ENCODE measurements at places on chromosomes 2 and 18.

DNA sequence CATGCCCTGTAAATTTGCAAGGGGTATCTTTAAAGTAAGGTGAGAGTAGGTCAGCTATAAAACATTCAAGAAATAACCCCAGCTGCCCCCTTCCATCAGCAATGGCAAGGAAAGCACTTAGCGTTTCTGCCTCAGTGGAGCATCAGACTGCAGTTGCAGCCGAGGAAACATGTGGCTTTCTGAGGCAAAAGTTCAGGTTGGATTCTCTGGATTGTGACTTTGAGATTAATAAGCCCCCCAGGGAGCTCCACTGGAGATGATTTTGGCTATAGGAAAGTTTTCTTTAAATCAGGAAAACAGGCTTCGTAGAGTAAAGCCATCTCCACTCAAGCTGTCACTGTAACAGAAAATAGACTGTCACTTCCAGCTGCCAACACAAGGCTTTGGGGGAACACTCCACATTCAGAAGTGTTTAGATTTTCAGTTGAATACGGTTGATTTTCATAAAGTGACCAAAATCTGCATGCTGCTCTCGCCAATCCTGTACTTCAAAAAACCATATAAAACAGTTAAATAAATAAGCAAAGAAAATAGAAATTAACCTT is 15.3 kb upstream of the RIT2 start:
- DNase-seq: no peak

DNA sequence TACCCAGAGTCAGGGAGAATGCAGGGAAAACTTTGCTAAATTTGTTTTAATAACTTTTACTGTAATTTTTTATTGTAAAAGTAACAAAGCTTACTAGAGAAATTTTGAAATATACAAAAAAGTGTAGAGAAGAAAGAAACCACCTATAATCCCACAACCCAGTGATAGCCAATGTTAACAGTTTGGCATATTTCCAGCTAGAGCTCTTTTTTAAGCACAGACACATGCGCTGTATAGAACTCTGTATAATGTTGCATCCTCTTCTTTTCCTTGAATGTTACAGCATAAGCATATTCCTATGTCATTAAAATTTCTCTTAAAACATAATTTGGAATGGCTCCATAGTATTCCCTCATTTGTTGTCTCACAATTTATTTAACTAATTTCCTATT is 37.4 kb upstream of the EPAS1 start:
- no peak for DNase-seq

DNA sequence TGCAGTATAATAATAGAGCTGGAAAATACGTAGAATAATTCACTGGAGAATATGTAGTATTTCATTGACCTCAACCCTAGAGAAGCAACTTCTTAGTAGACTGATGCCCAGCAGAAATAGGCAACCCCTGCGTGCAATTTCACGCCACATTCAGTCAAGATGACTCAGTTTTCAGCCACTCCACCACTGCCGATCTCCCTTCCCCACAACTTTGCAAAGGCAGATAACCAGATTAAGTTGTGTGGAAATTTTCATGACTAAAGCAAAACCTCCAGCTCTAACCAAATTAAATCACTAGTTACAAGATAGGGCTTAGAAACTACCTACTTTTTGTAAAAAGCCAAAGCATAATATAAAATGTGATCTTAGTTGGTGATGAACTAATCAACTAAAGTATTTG is 63.3 kb upstream of the STK17B start:
- DNase-seq: peak; percentile 54

DNA sequence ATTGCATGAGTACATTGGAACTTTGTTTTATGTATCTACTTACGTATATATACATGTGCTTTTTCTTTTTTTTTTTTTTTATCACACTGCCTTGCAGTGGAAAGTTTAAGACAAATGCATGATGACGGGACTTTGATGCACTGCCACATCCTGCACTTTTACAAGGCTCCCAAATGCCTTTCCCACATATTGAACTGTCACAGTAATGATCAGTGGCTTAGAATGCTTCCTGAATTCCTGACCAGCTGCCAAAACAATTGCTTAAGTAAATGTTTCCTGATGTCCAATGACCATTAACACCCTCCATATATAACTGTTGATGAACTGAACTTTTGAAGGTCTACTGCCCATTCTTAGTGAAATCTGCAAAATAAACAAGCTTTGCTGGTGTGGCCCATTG is 60.2 kb downstream of the LYPD6B start:
- DNase-seq: no peak

GRCh38 chr2:218852911-218853667 is 6.5 kb upstream of the WNT6 start:
- DNase-seq: peak; percentile 72

GRCh38 chr2:121670181-121670580 is 20.9 kb upstream of the CLASP1 start:
- no peak for DNase-seq

DNA sequence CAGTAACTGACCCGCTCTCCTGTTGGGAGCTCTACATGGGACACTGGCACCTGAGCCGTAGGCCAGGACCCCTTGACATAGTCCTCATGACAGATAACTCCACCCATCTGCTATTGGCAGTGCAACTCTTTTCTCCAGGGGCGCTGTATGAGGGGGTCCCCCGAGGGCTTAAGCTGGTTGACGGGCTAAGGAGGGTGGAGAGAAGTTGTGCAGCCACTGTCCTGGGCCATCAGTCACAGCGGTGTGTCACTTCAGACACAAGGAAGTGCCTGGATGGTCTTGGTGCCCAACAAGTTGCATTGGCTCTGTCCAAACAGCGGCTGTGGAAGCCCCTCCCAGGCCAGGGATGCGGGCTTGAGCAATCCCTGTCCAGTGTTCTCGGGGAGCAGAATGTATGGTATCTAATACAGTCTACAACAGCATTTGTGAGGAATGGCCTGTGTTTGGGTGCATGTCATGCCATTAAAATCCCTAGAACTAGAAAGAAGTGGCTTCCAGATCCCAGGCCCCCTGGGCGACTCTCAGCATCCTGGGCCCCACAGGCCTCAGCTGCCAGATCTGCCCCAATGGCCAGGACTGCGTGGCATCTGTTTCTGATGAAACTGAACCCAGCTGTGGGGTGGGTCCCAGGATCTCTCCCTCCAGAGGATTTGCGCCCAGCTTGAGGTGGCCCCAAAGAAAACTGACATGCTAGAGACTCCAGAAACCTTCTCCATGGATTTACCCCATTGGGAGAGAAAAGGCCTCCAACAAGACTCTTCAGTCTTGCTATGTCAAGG is 23.3 kb downstream of the TTC32 start:
- DNase-seq: no peak

GRCh38 chr2:31522786-31523185 is 58.0 kb downstream of the SRD5A2 start:
- DNase-seq: no peak

DNA sequence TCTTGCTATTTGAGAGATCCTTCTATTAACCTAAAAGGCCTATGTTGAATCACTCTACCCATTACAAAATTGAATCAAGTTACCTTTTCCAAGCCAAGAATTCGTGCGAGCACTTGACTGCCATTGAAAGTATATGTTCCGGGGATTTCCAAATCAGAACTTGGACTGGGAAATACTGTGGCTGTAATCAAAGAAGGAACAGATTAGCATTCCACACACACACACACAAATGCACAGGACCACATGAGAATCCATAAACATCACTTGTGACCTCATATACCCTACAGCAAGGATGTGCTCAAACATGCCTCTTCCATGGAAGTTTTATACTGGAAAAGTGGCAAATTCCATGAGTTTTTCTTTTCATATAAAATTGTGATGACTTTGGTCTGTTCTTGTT is 86.0 kb downstream of the ABCA12 start:
- DNase-seq: no peak

DNA sequence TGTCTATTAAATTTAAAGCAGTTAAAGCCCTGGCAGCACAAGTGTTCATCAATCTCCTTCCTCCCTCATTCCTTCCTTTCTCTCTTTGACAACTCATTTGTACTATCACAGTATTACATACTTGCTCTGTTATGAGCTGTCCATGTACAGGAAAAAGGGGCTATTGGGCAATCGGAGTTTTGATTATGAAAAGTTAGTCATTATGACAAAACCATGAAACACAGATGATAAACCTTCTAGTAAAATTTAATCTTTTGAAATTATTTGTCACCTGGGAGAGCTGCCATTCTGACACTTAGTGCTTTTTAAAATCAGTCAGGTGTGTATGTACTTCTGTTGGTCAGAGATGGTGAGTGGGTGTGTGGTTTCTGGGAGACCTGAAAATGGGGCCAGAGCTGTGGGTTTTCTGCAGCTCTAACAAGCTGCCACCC is 39.4 kb downstream of the MAP4K4 start:
- no peak for DNase-seq

- DNase-seq: no peak
These were observed 884.3 kb downstream of the TSN start for GRCh38 chr2:122639711-122640110.

GRCh38 chr2:63680455-63680854 is 91.7 kb downstream of the MDH1 start:
- no peak for DNase-seq

DNA sequence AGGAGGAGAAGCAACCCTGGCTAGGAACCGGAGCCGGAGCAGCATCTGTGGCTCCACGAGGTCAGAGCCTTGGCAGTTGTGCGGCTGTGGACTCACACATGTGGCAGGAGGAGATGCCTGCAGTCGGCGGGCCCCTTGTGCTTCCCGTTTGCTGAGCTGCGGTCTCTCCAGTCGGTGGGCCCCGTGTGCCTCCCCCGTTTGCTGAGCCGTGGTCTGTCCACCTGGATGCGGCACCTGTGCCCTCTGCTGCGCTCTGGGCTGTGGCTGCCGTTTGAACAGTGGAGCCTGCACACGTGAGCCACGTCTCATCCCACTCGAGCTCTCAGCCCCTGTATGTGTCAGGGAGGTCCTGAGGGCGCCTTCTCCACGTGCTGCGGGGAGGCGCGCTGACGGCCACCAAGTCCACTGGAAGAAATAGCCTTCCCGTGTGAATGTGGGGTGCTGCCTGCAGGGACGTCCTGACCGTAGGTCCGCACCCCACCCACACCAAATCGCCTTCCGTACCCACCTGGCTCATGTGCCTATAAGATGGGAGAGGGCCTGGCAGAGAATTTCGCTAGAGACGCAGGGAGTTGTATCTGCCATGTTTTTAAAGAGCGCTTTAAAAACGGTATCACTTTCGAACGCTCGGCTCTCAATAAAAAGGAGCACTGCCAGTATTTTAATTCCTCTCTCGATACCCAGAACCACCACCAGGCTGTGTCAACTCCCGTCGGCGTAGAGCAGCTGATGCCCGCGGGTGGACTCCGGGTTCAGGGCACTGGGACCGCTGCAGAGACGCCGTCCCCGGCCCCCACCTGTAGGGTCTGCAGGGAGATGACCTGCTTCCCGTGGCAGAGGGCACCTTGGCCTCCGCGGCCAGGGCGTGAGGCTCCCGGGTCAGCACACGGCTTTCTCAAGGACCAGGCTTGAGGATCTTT is 117.0 kb downstream of the NFATC1 start:
- no peak for DNase-seq

GRCh38 chr2:23507267-23508065 is 122.5 kb downstream of the KLHL29 start:
- no peak for DNase-seq

- no peak for DNase-seq
These were observed 59.7 kb downstream of the CPS1 start for GRCh38 chr2:210616074-210616473.

GRCh38 chr2:175048275-175048674 is 43.1 kb upstream of the CHN1 start:
- DNase-seq: no peak

GRCh38 chr2:85644909-85645308 is 23.1 kb downstream of the SFTPB start:
- DNase-seq: no peak

DNA sequence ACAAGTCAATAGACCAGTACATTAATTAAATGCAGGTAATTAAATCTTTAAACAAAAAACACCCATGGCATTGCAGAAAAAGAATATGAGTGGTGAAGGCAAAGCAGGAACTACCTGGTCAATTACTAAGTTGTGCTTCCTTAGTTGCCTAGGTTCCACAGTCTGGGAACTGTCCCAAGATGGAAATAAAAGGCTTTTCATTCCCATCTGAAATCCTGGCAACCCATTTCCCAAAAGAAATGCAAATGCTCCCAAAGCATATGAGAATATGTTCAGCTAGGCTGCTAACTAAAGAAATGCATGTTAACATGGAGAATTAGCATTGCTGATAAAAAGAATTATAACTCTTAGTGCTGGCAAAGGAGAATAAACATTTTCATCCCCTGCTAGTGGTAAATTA is 177.8 kb downstream of the TMEM163 start:
- no peak for DNase-seq

DNA sequence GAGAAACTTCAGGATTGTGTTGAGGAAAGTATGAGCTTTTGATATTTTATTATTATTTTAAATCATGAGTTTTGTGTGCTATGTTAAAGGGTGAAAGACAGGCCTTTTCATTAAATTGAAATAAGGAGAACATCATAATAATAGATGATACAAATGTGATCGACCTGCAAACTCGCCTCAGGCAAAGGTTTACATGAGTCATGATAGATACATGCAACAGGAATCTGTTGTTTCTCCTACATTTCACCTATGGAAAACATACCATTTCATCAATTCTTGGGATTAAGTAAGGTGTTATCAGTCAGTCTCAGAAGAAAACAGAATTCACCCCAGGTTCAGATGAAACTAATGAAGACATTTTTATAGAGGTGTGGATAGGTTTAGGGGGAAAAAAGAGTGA is 1992.5 kb upstream of the PIK3C3 start:
- DNase-seq: no peak

DNA sequence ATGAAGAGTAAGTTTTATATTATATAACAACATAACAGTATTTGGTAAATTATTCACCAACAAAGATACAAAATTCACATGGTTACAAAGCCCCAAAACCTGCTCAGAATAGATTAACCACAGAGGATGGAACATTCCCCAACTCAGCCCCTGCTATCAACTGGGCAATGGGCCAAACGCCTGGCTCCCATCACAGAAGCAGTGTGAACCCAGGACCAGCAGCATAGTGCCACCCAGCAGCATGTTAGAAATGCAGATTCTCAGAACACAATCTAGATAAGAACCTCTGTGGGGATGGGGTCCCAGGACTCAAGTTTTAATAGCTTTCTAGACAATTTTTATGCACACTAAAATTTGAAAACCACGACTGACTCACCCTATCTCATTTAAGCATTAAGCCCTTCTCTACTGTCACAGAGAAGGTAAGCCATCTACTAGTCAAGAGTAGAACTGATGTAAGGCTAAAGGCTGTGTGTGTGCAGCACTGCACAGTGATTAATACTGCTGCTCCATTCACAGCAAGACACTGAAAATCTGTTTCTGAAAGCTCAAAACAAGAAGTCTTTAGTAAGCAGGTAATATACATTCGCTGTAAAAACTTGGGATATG is 15.2 kb downstream of the AFG3L2 start:
- DNase-seq: no peak

- no peak for DNase-seq
These were observed 171.8 kb downstream of the LRP1B start for GRCh38 chr2:141959016-141959415.

DNA sequence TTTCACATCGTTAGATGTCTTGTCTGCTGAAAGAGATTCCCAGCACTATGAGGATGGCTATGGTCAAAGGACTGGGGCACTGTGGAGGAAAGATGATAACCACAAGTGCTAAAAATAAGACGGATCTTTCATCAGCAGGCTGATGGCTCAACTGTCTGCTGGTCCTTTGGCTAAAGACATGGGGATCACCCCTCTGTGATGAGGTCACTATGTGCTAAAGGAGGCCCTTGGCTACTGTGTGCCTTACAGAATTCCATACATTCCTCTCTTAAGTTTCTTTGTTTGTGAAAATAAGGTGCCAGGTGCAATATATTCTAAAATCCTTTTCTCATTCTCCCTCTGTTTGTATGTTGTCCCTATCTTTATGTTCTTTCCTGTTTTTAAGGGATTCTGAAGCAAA is 39.7 kb upstream of the LYPD6 start:
- no peak for DNase-seq
